ENCODE measurements at places on chromosomes 7 and 10.

GRCh38 chr7:121166916-121167315 lies 161.9 kb upstream of the WNT16 start:
- no peak for DNase-seq

DNA sequence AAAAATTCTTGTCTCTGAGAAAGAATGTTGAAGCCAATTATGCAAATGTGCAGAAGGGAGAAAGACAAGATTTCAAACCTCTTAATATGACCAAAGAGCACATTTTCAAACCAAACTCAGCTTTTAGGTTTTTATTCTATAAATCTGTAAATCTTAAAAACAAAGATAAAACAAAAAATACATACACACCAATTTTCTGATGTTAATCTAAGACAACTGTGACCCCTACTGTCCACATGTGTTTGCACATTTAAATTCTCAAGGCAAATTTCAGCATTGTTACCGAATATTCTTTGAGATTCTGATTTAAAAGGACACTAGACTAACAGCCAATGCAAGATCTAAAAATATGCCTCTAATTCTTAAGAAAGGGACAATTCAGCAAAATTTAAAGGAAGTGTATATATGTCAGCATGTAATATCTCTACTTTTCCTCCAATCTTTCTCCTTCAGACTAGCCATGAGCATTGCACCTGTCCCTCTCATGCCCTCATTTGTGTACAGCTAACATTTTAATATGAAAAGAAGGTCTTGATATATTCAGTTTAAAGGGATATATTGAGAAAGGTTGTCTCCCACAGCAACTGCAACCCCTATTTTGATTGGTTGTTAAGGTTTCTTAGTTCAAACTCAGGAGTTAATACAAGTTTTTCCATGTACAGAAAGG lies 417.9 kb downstream of the IPMK start:
- no peak for DNase-seq

DNA sequence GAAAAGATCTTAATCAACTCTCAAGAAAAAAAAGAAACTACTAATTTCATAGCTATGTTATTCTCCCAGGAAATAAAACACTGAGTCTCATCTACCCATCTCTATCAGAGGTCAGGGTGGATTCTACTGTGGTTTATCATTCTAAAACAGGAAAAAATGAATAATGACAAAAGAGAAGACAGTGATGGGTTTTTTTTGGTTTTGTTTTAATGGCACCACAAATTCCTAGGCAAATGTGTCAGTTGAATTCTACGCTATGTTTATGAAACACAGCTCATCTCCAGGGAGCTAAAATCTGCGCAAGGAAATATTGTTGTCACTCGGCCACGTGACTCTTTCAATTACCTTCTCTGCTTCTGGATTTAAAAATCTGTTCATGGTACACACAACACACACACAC lies 393.4 kb upstream of the SORCS1 start:
- DNase-seq = no peak

- no peak for DNase-seq
Measured at GRCh38 chr10:20110125-20111100, 294.2 kb downstream of the PLXDC2 start.

DNA sequence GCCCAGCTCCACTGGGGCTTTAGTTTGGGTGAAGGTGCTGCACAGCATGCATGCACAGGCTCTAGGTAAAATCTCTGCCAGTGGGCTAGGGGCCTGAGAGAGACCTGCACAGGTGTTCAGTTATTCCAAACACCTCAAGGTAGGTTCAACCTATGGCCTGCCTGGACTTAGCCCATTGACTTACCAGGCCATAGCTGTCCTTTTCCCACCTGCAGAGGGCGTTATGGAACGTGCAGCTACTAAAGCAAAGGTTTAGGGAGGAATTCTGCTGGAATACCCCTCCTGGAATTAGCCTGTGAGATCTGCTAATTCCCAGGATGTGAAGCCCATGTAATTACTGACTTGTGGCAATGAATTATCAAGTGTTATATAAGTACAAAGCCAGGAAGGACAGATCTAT lies 3.6 kb downstream of the VWC2 start:
- no peak for DNase-seq

GRCh38 chr10:86450806-86451603 lies 70.6 kb downstream of the WAPL start:
- no peak for DNase-seq

DNA sequence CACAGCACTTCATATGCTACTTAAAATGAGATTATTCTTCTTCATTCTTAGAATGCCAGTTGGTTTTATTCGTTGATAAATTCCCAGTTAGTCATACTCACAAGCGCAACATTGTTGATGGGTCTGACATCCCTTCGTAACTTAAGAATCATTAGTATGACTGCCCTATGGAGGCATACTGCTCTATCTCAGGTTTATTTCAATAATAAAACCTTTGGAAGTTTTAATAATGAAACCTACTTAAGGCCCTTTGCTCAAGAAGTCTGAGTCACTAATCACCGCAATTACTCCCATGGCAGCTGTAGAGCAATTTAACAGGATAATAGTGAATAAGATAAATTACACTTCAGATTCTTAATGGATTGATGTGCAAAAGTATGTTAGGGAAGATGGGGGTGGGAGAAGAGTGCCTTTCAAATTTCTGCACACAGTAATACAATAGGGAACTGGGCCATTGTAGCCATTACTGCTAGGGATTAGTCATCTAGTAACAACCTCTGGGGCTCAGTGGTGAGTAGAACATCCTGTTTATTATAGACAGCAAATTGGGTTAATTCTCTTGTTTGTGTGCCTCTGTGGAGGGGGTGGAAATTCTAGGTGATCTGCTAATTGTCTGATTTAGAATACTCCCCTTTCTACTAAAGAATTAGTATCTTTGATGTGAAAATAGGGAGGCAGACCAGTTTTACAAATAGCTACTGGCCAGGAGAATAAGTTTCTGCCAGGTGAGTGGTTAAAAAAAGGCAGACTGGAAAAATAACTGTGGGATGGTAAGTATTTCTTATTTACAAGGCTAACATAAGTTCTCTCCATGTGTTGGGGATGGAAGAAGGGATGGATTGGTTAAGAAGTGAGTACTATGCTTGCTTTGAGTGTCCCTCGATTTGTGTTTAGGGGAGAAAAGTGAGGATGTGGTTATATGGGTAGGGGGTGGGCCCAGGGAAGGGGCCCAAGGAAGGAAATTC lies 74.5 kb upstream of the VKORC1L1 start:
- DNase-seq = no peak

DNA sequence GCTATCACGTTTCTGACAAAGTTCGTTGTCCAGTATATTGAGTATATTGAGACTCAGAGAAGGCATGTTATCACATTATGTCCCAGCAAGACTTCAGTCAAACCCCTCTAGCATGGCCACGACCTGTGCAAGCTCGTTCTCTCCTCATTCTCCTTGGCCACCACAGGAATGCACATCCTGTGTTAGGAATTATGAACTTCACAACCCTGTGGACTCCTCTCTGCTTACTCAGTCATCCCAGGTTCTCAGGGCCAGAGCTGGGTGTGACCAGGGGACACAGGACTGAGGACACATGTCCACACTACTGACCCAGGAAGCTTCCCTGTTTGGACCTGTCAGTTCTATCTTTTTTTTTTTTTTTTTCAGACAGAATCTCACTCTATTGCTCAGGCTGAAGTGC lies 4.4 kb downstream of the SH2D4B start:
- no peak for DNase-seq

DNA sequence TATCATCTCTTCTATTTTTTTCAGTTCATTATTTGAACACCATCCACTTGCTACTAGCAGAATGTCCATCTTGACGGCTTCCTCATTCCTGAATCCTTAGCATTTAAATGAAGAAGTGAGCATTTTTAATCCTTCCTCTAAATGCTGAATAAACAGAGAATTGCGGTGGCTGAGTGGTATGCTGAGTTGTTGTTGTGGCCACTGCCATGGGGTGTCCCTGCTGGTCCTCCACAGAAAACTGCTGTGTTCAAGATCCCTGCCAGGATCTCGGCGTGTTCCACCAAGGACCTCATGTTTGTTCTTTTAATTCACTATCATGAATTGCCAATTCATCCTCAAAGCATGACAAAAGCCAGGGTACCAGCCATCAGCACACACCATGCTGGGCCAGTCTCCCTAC lies 48.9 kb upstream of the HABP2 start:
- no peak for DNase-seq

DNA sequence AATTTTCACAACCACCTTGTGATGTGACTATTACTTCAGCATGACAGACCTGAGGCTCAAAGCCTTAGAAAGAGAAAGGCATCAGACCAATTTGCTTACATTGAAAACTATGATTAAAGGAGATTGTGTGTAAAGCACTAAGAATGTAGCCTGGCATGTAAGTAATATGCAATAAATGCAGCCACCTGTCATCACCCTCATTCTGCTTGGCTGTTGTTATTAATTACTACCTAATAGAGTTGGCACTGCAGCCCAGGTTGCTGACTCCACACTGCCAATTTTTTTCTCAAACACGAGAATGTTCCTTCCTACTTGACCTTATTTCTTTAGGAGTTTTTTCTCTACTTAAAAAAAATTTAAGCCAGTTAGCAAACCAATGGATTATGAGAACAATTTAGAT lies 61.2 kb upstream of the NPVF start:
- no peak for DNase-seq

- DNase-seq = no peak
Measured at GRCh38 chr10:84008878-84009277, 130.4 kb upstream of the GHITM start.

All from stimulated activated CD8-positive, alpha-beta memory T cell treated with anti-CD3 and anti-CD28 coated beads, Interleukin-7, amount 100 ng/mL, for 4 hours (primary cell).